Hepatocyte (in vitro differentiated cells): ENCODE measurements at places on chromosomes 13 and 19. TPM values are rescaled to one million over a fixed set of nuclear protein-coding genes. Genes with fewer than 3 reads are reported as not detected.

DNA sequence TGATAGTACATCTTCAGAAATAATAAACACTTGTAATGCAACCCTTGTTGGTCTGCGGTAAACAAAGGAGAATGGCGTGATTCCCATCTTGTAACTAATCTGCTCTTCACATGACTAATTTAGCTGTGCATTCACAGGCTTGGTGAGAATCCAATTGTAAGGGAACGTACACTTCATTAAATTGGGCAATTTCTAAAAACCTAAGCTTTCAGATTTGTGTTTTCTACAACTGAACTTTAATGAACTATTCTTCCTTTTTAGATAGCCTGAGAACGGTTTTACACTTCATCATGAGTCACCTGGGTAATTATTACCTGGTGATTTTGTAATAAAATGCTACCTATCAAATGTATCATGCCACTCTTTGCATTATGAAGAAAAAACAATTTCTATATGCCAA lies 306.9 kb downstream of the KLF5 start:
- H3K36me3 ChIP-seq, result no peaks in the 10 kb centered on the region
- H3K4me3 ChIP-seq, result no peak overlapping the region
- H3K27ac ChIP-seq, result peak overlapping the region; percentile 52
- DNase-seq, result no peak
- H3K4me1 ChIP-seq, result peaks cover 5% of the 10 kb centered on the region
- no peaks in the 10 kb centered on the region for H3K27me3 ChIP-seq

PNMA8A gene
- total RNA-seq, result 11.2 and 11.4 TPM in 2 replicates

RGL3 gene
- total RNA-seq, result 20.6 and 27.6 TPM in 2 replicates

LILRB2 gene
- total RNA-seq, result not detected in 2 replicates

DNA sequence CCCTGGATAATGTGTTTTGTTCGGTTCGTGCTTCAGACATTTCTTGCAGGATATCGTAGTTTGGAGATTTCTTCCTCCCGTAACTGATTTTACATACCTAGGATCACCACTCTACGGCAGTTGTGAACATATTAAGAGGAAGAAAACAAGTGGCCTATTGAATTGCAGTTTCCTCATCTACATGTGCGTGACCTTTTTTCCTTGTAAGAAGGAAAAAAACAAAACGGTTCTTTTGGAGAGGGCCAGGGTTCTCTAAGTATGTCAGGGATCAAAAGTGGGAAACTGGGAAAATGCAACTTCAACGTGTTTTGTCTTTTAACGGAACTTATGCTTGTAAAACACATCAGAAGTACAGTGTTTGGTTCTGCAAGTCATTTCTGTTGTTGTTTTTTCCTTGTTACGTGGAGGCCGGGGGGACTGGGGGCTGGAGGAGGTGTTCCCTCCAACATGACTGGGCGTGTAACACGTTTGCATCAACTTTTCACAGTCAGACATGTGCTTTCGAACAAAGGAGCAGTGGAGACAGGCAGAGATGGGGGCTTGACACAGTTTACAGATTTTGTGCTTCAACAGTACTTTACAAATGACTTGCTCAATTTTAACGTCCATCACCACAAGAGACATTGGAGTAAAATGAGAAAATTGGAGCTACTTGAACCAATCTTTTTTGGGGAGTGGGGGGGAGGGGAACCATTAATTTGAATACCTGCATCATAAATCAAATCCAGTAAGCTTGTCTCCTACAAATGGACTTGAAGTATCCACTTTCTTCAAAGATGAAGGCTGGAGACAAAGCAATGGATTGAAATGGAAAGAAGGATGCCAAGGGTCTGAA lies 3.8 kb downstream of the ZC3H4 start:
- no peaks in the 10 kb centered on the region for H3K27me3 ChIP-seq
- peak; percentile 57 for DNase-seq
- peak overlapping the region; percentile 98 for H3K27ac ChIP-seq
- H3K36me3 ChIP-seq, result no peaks in the 10 kb centered on the region

DNA sequence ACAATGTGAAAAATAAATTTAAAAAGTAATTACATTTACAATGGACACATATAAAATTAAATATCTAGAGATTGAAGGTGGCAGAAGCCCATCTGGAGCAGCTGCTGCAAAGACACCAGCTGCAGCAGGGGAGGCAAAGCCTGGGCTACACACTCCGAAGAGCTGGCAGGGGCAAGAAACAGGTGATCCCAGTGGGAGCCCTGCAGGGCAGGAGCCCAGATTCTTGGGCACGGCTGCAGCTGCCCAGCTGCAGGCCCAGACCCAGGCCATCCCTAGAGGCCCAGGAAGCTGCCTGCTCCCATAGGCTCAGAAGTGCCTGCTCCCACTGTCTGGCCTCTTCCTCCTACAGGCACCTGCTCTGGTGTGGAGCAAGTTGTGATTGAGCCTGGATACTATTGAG lies 1547.9 kb upstream of the SPRY2 start:
- no peaks in the 10 kb centered on the region for H3K4me1 ChIP-seq
- H3K4me3 ChIP-seq, result no peak overlapping the region
- H3K36me3 ChIP-seq, result no peaks in the 10 kb centered on the region
- DNase-seq, result no peak

DNA sequence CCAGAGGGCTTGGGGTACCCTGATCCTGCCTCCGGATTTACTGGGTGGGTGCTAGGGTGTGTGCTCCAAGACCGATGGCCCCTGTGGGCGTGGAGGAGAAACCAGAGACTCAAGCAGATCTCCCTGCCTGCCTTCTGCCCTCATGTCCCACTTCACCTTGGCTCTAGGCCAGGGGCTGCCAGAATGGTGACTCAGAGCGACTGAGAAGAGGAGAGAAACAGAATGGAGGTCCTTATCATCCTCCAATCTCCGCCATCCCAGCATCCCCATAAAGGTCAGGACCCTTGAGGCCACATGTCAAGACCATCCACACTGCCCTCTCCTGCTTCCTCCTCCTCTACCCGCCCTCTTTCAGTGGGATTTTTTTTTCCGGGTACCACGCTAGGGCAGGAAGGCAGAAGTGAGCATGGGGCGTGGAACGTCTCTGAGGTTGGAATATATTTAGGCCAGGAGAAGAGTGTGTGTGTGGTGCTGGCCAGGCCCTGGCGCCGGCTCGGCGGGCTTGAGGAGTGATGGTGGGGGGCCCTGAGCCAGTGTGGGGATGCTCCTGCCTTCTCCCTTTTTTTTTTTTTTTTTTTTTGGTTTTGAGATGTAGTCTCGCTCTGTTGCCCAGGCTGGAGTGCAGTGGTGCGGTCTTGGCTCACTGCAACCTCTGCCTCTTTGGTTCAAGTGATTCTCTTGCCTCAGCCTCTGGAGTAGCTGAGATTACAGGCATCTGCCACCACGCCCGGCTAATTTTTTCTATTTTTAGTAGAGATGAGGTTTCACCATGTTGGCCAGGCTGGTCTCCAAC lies 22.3 kb downstream of the IER2 start:
- H3K27me3 ChIP-seq, result no peaks in the 10 kb centered on the region
- peaks cover 30% of the 10 kb centered on the region for H3K4me1 ChIP-seq
- no peak overlapping the region for H3K4me3 ChIP-seq
- DNase-seq, result peak; percentile 76
- peak overlapping the region; percentile 42 for H3K27ac ChIP-seq

SIGLEC6 gene
- total RNA-seq, result not detected in 2 replicates

GRCh38 chr19:44845612-44846454 lies at the start of gene NECTIN2:
Gene NECTIN2, plus strand, starts transcription at chr19:44846297. Its CDS starts 229 bp downstream, at chr19:44846526.
- DNase-seq, result peak; percentile 100
- peak within 1 kb of the TSS; percentile 99 for H3K4me3 ChIP-seq
- no peaks in the 10 kb centered on the region for H3K27me3 ChIP-seq
- H3K4me1 ChIP-seq, result peaks cover 23% of the 10 kb centered on the region
- H3K36me3 ChIP-seq, result no peaks in the 10 kb centered on the region
- H3K27ac ChIP-seq, result peak within 1 kb of the TSS; percentile 100

- DNase-seq, result no peak
- no peak overlapping the region for H3K4me3 ChIP-seq
- H3K27me3 ChIP-seq, result no peaks in the 10 kb centered on the region
- no peak overlapping the region for H3K27ac ChIP-seq
These were observed 72.4 kb downstream of the KLF5 start for GRCh38 chr13:73131247-73131646.

- H3K4me3 ChIP-seq, result no peak overlapping the region
- H3K4me1 ChIP-seq, result peaks cover 55% of the 10 kb centered on the region
- H3K36me3 ChIP-seq, result no peaks in the 10 kb centered on the region
These were observed 111.2 kb downstream of the KLF5 start for GRCh38 chr13:73169971-73170370.

LILRA5 gene
- total RNA-seq, result not detected in 2 replicates

DNA sequence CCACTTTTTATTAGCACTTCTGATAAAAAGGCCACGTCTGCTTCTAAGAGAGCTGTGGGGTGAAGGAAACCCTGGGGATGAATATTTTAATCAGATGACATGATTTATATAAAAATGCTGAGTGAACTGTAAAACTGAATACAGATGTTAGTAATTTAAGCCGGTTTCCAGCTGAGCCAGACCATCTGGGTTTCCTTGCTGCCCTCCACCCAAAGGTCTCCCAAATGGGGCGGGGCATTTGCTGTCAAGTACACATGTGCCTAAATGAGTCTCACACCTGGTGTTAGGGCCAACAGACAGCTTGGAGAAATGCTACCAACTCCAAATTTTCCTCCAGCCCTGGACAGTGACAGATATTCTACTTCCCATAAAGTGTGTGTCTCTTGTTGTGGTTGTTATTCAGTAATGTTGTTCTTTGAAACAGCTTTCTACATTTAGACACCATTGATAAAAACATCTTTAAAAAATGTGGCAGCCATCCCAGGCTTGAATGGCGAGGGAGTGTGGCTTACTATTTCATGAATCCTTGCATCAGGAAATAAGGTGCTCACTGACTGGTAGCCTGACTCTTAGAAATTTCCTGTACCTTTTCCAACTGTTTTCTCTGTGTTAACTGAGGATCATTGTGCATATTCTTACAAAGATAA lies 350.4 kb downstream of the MTUS2 start:
- H3K36me3 ChIP-seq, result no peaks in the 10 kb centered on the region
- no peak overlapping the region for H3K27ac ChIP-seq
- no peaks in the 10 kb centered on the region for H3K4me1 ChIP-seq
- H3K4me3 ChIP-seq, result no peak overlapping the region

DNA sequence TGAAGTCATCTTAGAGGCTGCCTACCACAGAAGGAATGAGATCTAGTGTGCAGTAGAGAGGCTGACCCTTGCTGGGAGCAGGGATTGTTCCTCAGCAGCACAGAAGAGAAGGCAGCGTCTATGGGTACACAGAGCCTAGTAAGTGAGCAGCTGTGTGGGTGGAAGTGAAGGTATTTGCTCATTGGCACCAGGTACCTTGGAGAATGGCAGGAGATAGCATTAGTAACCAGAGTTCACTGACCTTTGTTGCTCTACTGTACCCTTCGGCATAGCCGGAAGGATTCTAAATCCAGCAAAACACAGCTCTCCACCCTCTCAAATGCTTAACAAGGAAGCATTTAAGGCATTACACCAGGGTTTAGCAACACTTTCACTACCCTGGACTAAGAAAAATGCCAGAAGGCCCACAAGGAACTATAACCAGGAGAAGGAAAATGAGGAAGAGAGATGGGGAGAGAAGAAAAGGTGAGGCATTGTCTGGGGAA lies 12.3 kb downstream of the SOX21 start:
- H3K4me1 ChIP-seq, result no peaks in the 10 kb centered on the region
- H3K4me3 ChIP-seq, result no peak overlapping the region
- no peak overlapping the region for H3K27ac ChIP-seq

GRCh38 chr13:95226050-95226449 lies 75.2 kb downstream of the ABCC4 start:
- H3K27ac ChIP-seq, result no peak overlapping the region
- no peaks in the 10 kb centered on the region for H3K36me3 ChIP-seq
- DNase-seq, result no peak
- H3K4me1 ChIP-seq, result no peaks in the 10 kb centered on the region
- no peaks in the 10 kb centered on the region for H3K27me3 ChIP-seq
- H3K4me3 ChIP-seq, result no peak overlapping the region

GRCh38 chr19:28482221-28482620 lies 730.7 kb downstream of the UQCRFS1 start:
- H3K27me3 ChIP-seq, result no peaks in the 10 kb centered on the region
- DNase-seq, result no peak
- no peak overlapping the region for H3K27ac ChIP-seq
- no peak overlapping the region for H3K4me3 ChIP-seq
- no peaks in the 10 kb centered on the region for H3K4me1 ChIP-seq

- no peak overlapping the region for H3K4me3 ChIP-seq
- H3K36me3 ChIP-seq, result no peaks in the 10 kb centered on the region
- no peak for DNase-seq
- H3K4me1 ChIP-seq, result no peaks in the 10 kb centered on the region
These were observed 1198.5 kb downstream of the EFNB2 start for GRCh38 chr13:105336706-105337576.

GRCh38 chr13:54614726-54615125 lies 1586.1 kb downstream of the OLFM4 start:
- H3K27ac ChIP-seq, result no peak overlapping the region
- H3K36me3 ChIP-seq, result no peaks in the 10 kb centered on the region
- no peak overlapping the region for H3K4me3 ChIP-seq
- H3K4me1 ChIP-seq, result no peaks in the 10 kb centered on the region
- DNase-seq, result no peak

SYCN gene
- 2.5 TPM in 1 of 2 replicates, not detected in the other for total RNA-seq

DNA sequence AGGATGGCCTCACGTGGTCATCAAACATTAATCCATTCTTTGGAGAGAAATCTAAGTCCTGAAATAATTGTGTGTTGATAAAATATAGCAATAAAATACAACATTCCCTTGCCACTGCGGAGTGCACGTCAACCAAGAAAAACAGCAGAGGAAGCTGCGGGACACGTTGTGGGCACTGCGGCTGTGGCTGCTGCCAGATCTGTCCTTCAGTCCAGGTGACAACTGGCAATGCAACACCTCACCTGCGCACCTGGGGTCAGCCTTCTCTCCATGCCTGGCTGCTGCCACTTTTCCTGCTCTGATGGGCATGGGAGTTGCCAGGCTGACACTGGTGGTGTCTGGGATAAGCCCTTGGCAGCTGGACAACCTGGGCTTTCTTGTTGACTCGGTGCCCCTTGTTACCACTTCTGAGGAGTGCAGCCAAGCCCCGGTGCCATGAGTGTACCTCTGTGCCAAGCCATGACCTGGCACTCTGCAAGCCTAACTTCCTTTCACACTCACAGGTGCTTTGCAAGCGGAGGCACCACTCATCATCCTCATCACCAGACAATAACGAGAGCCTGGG lies 251.6 kb upstream of the TSHZ3 start:
- no peak for DNase-seq
- H3K36me3 ChIP-seq, result no peaks in the 10 kb centered on the region
- no peaks in the 10 kb centered on the region for H3K27me3 ChIP-seq
- no peak overlapping the region for H3K27ac ChIP-seq
- no peaks in the 10 kb centered on the region for H3K4me1 ChIP-seq
- no peak overlapping the region for H3K4me3 ChIP-seq

- H3K36me3 ChIP-seq, result no peaks in the 10 kb centered on the region
- no peak overlapping the region for H3K27ac ChIP-seq
- H3K4me1 ChIP-seq, result no peaks in the 10 kb centered on the region
- H3K4me3 ChIP-seq, result no peak overlapping the region
These were observed 64.9 kb upstream of the HTR2A start for GRCh38 chr13:46961719-46962118.

DNA sequence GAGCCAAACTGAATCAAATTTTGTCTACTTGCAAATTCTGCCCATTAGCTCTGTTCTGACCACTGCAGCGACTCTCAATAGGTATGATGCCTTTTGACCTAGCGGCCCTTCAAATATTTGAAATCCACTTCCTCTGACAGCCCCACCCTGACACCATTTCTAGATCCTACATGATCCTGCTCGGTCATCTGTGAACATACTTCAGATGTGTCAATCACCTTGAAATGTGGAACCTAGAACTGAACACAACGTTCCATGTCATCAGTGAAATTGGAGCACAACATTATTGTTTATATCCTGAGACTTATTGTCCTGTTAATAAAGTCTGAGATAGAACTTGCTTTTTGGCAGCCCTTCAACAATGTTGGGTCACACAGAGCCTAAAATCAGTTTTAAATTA lies 98.2 kb downstream of the UBL3 start:
- H3K27ac ChIP-seq, result no peak overlapping the region
- H3K4me1 ChIP-seq, result no peaks in the 10 kb centered on the region
- DNase-seq, result no peak
- no peak overlapping the region for H3K4me3 ChIP-seq
- no peaks in the 10 kb centered on the region for H3K27me3 ChIP-seq
